ENCODE measurements at places on chromosomes 7 and 10.

DNA sequence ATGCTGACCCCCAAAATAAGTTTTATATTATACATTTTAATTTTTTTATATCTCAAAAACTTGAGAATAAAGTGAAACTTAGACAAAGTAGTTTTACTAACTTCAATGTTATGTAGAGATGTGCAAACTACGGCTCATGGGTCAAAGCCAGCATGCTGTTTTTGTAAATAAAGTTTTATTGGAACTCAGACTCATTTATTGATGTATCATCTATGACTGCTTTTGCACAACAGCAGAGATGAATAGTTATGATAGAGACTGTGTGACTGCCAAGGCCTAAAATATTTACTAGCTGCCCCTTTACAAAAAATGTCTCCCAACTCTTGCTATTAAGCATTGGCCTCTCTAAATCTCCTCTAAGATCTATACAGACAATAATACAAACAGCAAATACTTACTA, 12.4 kb downstream of the MTPN start:
- no peak for DNase-seq

GRCh38 chr10:44126291-44126717, 258.6 kb downstream of the CXCL12 start:
- DNase-seq = no peak

DNA sequence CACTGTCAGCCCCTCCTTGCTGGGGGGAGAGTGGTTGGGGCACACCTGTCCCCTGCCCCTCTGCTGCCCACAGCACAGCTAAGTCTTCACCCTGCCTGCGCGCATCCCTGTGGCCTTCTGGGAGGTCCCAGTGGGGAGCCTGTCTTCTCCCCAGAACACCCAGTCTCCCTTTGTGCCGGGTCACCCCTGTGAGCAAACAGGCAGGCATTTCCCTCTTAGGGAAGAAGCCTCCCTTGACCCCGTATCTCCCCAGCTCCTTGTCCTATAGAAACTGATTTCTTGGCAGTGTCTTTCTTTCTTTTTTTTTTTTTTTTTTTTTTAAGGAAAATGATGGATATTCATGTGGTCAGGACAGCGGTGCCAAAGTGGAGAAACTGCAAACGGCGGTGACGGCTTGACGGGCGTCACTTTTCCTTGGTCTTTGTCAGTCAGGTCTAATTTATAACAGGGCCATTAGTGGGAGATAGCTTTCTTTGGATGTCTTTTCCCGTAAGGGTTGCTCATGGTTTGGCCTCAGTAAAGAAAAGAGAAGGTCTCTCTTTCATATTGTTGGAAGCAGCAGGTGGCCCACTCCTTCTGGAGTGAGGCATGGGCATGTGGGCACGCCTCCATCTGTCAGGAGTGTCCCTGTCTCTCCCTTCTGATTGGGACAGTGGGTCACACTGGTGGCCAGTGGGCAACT, 115.3 kb downstream of the NKX6-2 start:
- DNase-seq = no peak

GRCh38 chr10:128729910-128730420, 603.7 kb upstream of the MKI67 start:
- no peak for DNase-seq

DNA sequence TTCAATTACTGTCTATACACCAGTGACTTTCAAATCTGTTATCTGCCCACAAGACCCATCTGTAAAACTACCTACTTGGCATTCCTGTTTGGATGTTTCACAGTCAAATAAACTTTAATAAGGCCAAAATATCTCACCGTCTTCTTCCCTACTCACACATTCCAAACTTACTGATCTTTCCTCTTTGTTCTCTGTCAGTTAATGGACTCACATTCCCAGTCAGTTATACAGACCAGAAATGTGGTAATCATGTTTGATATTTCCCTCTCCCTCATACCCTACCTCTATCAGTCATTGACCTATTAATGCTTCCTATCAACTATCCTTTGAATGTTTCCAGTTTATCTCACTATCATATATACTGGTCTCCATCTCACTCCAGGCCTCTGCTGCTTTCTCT, 28.5 kb upstream of the HDAC9 start:
- DNase-seq = no peak
